ENCODE measurements at places on chromosomes 2 and 18.

GRCh38 chr2:208097801-208098200 is 26.5 kb downstream of the CRYGD start:
- DNase-seq = no peak

DNA sequence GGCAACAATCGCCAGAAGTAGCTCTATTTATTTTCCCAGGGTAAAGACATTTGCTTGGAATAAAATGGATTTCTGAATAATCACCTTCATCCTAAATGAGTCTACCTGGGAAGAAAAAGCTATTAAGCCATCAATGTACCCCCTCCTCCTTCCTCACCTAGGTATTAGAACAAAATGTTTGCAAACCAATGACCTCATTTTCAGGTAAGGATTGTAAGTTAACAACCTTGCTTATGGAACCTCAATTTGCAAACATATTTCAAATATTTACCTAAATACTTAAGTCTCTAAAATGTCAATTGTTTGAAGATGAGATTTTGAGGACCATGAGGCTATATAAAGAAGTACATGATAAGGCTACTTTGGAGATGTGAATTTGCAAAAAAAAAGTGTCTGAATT is 43.9 kb downstream of the CAVIN2 start:
- DNase-seq = no peak

GRCh38 chr2:127105656-127106456 is 1.1 kb downstream of the BIN1 start:
- DNase-seq = no peak

GRCh38 chr18:69397096-69397495 is 3.6 kb upstream of the DOK6 start:
- DNase-seq = no peak

DNA sequence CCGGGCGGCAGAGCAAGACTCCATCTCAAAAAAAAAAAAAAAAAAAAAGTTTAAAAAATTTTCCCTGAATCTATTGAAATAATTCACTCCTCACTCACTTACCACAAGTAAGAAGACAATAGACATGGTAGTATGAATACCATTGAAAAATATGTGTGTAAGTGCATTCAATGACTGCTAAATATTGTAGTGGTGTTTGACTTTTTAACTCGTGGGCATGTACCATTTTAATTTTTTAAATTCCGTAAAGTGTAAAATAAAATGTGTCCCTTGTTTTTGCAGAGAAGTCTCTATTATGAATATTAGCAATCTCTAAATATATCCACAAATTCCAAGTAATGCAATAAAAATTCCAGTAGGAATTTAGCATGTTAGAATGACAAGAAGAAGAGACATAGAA is 134.1 kb downstream of the COPS8 start:
- no peak for DNase-seq

- DNase-seq = no peak
Measured at GRCh38 chr18:46772357-46772756, 15.5 kb upstream of the ST8SIA5 start.

DNA sequence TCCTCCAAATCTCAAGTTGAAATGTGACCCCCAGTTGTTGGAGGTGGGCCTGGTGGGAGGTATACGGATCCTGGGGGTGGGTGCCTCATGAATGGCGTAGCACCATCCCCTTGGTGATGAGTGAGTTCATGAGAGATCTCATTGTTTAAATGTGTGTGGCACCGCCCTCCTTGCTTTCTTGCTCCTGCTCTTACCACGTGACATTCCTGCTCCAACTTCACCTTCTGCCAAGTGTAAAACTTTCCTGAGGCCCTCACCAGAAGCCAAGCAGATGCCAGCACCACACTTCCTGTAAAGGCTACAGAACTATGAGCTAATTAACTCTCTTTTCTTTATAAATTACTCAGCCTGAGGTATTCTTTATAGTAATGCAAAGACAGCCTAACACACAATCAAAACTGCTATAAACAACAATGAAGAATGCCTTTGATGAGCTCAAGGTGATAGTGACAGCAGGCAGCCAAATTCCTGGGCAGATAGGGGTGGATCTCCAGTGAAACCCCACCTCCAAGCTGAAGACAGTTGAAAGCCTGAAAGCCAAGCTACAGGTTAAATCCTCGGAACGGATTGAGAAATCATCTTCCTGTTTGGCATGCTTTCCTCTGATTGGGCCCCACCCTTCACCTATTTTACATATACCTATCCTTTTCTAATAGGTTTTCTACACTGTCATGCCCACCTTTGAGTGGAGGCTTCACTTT is 26.9 kb downstream of the MCEE start:
- DNase-seq = no peak

DNA sequence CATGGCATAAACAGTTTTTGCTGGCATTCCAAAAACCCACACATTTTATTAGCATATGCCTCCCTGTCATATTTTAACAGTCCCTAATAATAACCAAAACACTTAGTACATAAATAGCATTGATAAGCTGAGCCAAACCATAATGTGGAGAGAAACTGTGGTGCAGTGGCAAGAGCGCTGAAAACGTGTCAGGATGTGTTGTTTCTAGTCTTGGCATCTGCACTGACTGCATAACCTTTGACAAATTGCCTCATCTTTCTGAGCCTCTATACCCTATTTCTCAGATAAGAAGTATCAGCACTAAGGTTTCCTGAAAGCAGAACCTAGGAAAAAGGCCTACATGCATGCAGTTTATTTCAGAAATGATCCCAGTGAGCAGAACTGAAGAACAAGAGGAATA is 41.4 kb downstream of the RAD51AP2 start:
- no peak for DNase-seq

DNA sequence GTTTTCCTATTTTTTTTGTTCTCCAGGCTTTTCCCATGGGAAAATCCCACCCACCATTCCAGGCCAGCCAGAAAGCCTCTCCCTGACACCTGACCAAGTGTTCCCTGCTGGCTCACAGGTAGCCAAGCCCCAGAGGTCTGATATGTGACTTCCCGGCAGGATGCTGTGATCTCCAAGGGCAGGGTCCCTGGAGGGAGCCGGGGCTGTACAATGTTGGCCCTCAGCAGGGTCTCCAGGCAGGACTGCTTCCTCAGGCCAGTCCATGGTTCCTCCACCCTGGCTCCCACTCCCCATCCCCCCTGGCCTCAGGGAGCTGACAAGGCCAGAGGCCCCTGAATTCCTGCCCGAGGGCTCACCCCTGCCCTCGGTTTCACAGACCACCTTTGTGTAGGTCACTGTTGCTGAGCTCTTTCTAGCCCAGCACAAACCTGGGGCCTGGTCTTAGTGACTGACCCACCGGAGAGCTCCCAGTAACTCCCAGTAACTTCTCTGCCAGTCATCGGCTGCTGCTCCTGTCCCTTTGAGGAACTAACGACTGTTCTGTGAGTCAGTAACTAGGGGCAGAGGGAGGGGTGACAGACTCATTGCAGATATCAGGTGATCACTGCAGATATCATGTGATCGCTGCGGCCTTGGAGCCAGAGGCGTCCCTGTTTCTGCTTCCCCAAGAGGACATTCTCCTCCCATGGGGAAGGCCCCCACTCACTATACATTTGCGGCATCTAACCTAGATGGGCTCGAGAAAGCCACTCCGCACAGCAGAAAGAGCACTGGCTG is 38.7 kb downstream of the SDC1 start:
- DNase-seq = no peak
